Activated CD4-positive, alpha-beta T cell treated with anti-CD3 and anti-CD28 coated beads, Interleukin-2, amount 10 ng/mL, durations not matched to agents 24 days and 14 days (primary cell): ENCODE measurements at places on chromosomes 1 and 21. TPM values are rescaled to one million over a fixed set of nuclear protein-coding genes. Genes with fewer than 3 reads are reported as not detected.

The ELAVL4 gene
- total RNA-seq = not detected in 2 replicates

The DNALI1 gene
- total RNA-seq = not detected in 2 replicates

DNA sequence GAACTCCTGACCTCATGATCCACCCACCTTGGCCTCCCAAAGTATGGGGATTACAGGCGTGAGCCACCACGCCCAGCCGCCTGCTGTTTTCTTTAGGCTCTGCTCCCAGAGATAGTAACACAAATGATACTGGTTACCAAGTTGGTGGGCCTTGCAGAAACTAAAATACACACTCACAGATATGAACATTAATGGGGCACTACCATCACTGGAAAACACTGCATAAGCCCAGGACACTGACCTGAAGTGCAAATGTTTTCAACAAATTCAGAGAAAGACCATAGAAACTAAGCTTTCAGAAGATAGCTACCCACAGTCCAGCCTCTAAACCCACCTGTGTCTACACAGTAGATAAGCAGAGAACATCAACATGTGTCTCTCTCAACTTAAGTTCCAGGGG, 180.5 kb downstream of the FCRL5 start:
- H3K4me3 ChIP-seq = no peak overlapping the region
- H3K27ac ChIP-seq = no peak overlapping the region
- H3K4me1 ChIP-seq = no peaks in the 10 kb centered on the region
- no peak for DNase-seq
- H3K36me3 ChIP-seq = no peaks in the 10 kb centered on the region
- H3K27me3 ChIP-seq = peaks cover 9% of the 10 kb centered on the region

The PDC gene
- total RNA-seq = not detected in 2 replicates

DNA sequence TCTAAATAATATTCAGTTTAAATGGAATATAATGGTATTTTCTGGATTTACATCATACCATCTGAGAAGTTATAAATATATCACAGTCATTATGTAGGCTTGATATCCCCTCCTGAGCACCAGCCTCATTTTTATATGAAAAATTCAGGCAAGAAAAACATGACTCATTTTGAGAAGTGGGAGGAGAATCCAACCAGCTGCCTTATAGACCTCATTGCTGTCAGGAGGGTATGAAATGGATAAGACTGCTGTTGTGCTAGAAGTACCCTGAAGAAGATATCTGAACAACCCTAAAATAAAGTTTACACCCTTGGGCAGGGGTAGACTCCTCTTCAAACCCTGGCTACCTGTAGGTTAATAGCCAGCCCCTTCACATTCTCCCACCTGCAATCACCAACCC, 8.8 kb downstream of the GIPC2 start:
- H3K4me1 ChIP-seq = peaks cover 8% of the 10 kb centered on the region
- H3K36me3 ChIP-seq = no peaks in the 10 kb centered on the region
- no peak for DNase-seq

- H3K27me3 ChIP-seq = peaks cover 9% of the 10 kb centered on the region
- no peak overlapping the region for H3K4me3 ChIP-seq
- H3K36me3 ChIP-seq = no peaks in the 10 kb centered on the region
- DNase-seq = no peak
- no peaks in the 10 kb centered on the region for H3K4me1 ChIP-seq
- H3K27ac ChIP-seq = no peak overlapping the region
Observed at GRCh38 chr1:167881786-167882185, 32.1 kb downstream of the ADCY10 start.
